Fibroblast of gingiva (primary cell): ENCODE measurements at places on chromosomes 13 and 19.
A peak's percentile ranks its signal among the peaks of the same experiment; 100 is the strongest.

GRCh38 chr13:91169321-91170050, 178.0 kb upstream of the MIR17HG start:
- no peak for DNase-seq

DNA sequence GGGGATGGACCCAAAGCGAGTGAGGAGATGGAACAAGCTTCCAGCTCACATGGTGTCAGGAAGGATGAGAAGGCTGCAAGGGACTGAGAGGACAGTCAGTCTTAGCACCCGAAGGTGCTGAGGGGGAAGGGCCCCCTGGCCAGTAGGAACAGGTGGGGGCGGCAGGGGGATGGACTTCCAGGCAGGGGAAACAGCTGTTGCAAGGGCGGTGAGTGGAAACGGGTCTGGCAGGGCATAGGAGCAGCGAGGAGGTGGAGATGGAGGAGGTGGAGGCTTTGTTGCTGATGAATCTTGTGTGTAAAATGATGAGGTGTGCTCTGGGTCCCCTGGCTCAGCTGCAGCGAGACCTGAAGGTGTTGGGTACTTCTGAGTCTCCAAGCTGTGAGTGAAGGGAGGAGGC, 1.2 kb downstream of the MAP1S start:
- no peak for DNase-seq

GRCh38 chr19:43468354-43469159, 3.1 kb upstream of the LYPD3 start:
- no peak for DNase-seq

GRCh38 chr13:48155848-48156247, 60.9 kb upstream of the MED4 start:
- DNase-seq, result peak; percentile 17
